ENCODE measurements at places on chromosomes 2 and 18.

DNA sequence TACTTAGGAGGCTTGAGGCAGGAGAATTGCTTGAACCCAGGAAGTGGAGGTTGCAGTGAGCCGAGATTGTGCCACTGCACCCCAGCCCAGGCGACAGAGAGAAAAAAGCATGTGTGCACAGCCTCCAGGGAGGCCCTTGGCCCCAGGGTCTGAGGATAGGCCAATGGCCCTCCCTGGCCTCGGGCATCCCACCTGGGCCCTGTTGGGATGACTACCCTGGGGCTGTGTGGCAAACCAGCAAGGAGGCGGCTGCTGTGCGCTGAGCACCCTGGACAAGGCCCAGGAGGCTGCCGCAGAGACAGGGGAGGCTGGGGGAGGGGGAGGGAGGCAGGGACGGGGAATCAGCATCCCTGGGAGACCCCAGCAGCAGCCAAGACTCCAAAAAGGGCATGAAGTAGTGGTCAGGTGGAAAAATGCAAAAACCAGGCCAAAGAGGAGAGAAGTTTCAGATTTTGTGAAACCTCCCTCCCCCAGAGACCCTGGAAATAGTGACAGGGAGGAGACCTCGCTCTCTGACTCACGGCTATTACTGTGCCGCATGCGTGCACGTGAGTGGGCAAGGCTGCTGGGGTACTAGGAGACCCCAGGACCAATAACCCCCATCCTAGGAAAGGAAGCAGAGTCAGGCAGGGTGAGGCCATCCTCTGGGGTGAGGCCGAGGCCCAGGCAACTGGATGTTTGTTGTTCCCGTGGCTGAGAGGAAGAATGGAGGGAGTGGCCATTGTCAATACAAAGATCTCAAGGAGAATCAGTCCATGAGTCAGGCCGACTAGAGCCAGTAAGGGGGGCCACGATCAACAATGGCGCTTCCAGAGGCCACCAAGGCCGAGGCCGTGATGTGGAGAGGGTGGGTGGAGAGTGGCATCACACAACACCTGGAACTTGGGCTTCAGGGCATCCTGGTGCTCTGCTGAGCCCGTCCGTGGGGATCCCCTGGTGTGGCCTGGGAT, 16.0 kb upstream of the B3GNT7 start:
- DNase-seq: no peak

DNA sequence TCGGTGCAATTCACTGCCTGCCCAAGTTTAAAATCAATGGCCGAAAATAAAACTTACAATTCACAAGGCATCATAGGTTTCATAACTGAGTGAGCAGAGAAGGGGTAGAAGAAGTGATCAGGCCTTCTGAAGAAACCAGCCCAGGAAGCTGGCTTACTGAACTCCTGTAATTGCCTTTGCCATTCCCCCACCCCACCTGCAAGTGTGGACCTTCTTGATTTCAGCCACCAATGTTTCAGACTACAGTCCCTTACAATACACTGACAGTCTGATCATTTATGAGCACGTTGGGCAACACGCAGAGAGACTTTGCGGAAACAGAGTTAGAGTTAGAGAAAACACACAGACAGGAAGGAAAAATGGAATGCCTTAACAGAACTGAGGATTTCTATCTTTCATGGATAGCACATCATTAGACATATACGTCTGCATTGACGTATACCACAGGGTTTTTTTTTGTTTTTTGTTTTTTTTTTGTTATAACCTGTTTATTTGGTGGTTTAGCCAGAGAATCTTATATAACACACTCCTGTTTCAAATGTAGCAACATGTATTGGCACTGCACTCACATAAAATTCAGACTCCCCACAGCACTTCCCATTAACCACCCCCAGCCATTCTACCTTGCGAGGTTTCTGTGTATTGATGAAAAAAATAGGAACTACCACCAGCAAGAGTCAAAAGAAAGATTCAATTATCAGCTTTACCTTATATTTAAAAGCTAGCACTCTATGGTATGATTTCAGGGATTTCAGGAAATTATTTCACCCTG, 126.4 kb downstream of the CACNB4 start:
- DNase-seq: no peak

- DNase-seq: no peak
These were observed 105.6 kb upstream of the EPHA4 start for GRCh38 chr2:221677688-221678087.

- no peak for DNase-seq
These were observed 84.9 kb upstream of the ZCCHC2 start for GRCh38 chr18:62438018-62438329.

GRCh38 chr2:229930656-229931055, 8.4 kb downstream of the FBXO36 start:
- DNase-seq: no peak

DNA sequence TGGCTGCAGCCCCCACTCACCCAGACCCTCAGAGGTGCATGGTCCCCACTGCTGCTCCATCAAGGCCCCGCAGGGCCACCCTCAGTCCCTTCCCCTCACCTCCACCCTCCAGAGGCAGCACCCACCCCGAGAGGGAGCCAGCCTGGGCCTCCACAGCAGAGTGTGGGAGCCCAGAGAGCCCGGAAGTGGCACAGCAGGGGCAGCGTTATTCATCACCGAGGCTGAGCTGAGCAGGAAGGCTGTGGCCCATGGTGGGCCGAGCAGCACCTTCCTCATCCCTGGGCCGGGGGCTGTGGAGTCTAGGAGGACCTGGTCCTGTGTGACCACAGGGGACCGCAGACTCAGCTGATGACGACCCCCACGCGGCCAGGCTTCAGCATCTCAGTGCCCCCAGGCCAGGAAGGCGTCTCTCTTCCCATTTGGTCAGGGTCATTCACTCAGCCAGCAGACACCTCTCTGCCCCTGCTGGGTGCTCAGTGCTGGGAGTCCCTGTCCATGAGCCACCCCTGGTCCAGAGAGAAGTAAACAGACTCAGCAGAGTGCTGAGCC, 258.1 kb downstream of the ATAD2B start:
- DNase-seq: no peak

GRCh38 chr2:117968722-117969121, 45.1 kb downstream of the CCDC93 start:
- no peak for DNase-seq

Data from left forelimb (tissue), 1 donor.